Activated CD4-positive, alpha-beta T cell treated with anti-CD3 and anti-CD28 coated beads, Interleukin-2, amount 10 ng/mL, durations not matched to agents 24 days and 14 days (primary cell): ENCODE measurements at places on chromosomes 2 and 18. TPM values are rescaled to one million over a fixed set of nuclear protein-coding genes. Genes with fewer than 3 reads are reported as not detected.

The CCDC74B gene
- total RNA-seq = 1.2 and 1.4 TPM in 2 replicates

The RBKS gene
- total RNA-seq = 1.3 and 1.4 TPM in 2 replicates

The STEAP3 gene
- total RNA-seq = 0.16 and 0.19 TPM in 2 replicates

The L3MBTL4 gene
- 0.26 and 0.28 TPM in 2 replicates for total RNA-seq

The STARD6 gene
- not detected in 2 replicates for total RNA-seq

The BZW1 gene
- total RNA-seq = 489 and 490 TPM in 2 replicates

The RNU2-63P gene
- 34.0 and 34.9 TPM in 2 replicates for total RNA-seq

The UGT1A4 gene
- total RNA-seq = not detected in 2 replicates

The CYP1B1 gene
- 12.2 and 13.7 TPM in 2 replicates for total RNA-seq

The SLC9A4 gene
- 0.07 and 0.12 TPM in 2 replicates for total RNA-seq

The CFAP221 gene
- not detected in 2 replicates for total RNA-seq

The GULP1 gene
- not detected in 2 replicates for total RNA-seq

The TLX2 gene
- 0.54 and 0.70 TPM in 2 replicates for total RNA-seq
